Hematopoietic multipotent progenitor cell treated with erythropoietin and hydrocortisone succinate and interleukin-3 and kit ligand, for 17 days (in vitro differentiated cells): ENCODE measurements at places on chromosomes 7 and 10.

DNA sequence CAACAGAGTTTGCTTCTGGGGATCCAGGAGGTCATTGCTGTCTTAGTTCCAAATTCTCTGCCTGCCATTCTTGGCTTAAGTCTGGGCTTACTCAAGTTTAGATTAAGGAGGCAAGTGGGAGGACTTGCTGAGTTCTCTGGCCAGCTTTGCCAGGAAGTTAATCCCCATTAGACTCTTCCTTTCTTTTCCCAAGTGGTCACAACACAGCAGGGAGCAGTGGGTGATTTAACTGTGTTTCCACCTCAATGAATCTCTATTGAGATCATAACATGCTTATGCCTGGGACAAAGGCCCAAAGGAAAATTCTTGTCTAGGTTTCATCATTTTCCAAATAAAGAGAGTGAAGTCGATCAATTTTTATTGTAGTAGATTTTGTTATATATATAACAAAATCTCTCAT is 1159.6 kb downstream of the SORCS3 start:
- no peak for DNase-seq

DNA sequence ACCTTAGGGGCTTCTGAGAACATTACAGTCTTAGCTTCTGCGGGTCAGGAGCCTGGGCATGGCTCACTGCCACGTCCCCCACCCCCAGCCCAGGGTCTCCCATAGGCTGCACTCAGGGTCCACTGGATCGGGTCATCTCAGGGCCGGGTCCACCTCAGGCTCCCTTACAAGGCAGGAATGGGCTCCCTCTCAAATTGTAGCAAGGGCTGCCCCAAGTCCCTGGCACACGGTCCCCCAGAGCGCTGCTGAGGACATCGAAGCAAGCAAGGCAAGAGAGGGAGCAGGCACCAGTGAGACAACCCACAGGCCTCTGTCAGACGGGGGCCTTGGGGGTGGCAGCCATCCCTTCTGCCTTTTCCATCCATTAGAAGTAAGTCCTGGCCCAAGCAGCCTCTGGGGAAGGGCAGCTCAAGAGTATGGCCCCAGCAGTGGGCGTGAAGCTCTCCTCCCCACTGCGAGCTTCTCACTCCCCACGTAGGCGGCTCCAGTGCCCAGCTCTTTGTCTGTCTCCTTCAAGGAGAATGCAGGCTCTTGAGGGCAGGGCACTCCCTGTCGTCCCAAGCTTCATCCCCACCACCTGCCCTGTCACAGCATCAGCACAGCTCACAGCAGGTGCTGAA is 18.0 kb upstream of the RET start:
- no peak for DNase-seq

GRCh38 chr7:41536122-41536872 is 166.6 kb downstream of the INHBA start:
- DNase-seq, result no peak

GRCh38 chr10:91627344-91628102 is 5.3 kb downstream of the PPP1R3C start:
- no peak for DNase-seq

DNA sequence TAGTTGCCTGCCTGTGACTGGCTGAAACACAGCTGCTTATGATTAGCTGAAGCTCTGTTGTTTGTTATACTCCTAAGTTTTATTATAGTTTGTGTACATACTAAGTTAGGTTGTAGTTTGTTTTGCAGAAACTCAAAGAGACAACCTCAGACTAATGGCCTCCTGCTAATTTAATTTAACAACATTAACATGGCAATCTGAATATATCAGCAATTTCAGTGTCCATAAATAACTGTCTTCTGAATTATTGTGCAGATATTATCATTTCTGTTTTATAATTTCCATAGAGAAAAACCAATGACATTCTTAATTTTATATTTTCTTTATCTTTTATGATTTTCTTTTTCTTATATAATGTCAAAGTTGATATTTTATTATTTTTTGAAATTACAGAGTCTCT is 298.1 kb upstream of the PLXDC2 start:
- DNase-seq, result no peak

- DNase-seq, result no peak
These were observed 50.7 kb upstream of the GHITM start for GRCh38 chr10:84088626-84089025.

DNA sequence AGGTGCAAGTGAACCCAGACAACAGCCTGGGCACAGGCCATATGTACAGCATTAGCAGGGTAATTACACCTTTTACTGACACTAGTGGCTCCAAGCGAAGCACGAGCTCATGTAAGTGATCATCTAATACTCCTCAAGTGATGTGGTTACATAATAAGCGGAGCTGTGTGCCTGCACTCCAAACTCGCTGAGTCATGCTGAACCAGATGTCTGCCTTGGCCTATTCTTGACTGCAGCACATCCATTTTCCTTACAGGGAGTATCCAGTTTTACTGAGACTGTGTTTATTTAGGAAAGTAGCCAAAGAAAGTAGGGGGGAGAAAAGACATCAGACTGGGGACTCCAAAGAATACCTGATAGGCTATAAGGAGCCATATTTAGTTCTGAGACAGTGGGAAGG is 90.1 kb downstream of the GRM3 start:
- DNase-seq, result no peak

DNA sequence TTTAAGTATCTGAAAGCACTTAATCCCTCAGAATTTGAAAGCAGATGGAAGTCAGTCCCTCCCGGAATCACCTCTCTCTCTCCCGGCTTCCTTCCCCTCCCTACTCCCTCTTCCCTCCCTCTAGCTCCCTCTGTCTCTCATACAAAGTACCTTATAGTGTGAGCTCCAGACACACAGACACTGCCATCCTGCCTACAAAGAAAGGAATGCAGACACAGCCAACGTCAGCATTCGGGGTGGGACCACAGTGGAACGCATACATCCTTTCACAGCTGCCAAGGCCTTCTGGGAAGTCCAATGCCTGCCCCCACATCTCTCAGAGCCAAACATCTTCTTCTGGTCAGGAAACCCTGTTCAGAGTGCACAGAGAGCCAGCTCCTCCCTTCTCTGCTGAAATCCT is 9.3 kb downstream of the NOD1 start:
- DNase-seq, result no peak
